ENCODE measurements at places on chromosomes 2 and 18. TPM values are rescaled to one million over a fixed set of nuclear protein-coding genes. Genes with fewer than 3 reads are reported as not detected.

ATOH8 gene
- total RNA-seq, result 14.2 TPM

TBR1 gene
- total RNA-seq, result 5.3 TPM

DNA sequence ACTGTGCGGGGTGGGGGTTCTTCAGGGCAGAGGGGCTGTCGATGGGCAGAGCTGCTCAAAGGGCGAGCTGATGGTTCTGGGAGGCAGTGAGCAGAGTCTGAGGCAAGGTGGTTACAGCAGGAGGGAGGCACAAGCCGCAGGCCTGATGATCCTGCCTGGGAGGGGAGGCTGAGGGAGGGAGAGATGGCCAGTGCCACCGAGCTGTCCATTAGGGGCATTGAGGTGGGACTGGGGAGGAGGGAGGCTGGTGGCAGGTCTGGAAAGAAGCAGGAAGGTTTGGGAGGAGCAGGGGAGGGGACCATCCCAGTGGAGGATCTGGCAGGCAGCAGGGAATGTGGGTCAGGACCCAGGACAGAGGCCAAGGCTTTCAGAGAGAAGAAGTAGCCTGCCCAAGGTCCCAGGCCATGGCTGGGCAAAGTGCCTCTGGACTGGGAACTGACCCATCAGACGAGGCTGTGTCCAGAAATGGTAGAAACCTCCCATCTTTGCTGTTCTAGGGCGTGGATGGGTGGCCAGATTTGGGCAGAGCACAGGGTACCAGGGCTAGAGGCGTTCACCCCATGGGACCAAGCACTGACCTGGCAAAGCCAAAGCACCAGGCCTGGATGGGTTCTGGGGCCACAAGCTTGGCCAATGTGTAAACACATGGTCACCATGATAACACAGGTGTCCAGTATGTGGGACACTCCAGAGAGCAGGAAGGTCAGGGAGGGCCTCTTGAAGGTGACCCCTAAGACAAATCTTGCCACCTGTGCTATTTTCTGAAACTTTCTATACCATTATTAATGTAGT is 55.5 kb downstream of the INHBB start:
- peak; percentile 15 for DNase-seq

MOCOS gene
- 1.5 TPM for total RNA-seq

GRCh38 chr18:73286584-73286983 is 418.8 kb upstream of the NETO1 start:
- no peak for DNase-seq

SPATA3 gene
- total RNA-seq, result 127 TPM

DNA sequence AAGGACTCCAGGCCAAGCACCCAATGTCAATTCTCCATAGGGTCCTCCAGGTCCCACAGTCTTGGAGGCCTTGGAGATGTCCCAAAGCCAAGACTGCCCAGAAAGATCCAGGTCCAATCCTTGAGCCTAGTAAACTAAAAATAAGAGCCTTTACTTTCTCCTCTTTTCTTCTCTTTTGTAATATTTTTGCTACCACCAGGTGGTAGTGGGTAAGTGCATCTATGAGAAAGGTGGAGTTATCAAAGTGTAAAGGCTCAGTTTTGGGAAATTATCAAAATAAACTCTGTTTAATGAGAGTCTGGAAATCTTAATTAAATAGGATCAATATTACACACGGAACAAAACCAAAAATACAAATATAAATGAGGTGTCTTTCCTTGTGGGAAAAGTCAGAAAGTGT is 276.4 kb downstream of the ALK start:
- no peak for DNase-seq

GRCh38 chr2:20241973-20242726 is 17.2 kb upstream of the SDC1 start:
- no peak for DNase-seq

NCKAP1 gene
- total RNA-seq, result 82.9 TPM

PLGLB1 gene
- 11.2 TPM for total RNA-seq

GRCh38 chr2:39796134-39796533 is 17.1 kb upstream of the THUMPD2 start:
- DNase-seq, result no peak

RIT2 gene
- not detected for total RNA-seq

GRCh38 chr18:10041180-10041579 is 127.4 kb downstream of the VAPA start:
- DNase-seq, result peak; percentile 82

STARD6 gene
- 4.4 TPM for total RNA-seq

GRCh38 chr2:188966079-188966571 is 8.0 kb upstream of the COL3A1 start:
- no peak for DNase-seq

- DNase-seq, result no peak
Measured at GRCh38 chr2:108363024-108363907, 14.5 kb upstream of the SULT1C4 start.

DNA sequence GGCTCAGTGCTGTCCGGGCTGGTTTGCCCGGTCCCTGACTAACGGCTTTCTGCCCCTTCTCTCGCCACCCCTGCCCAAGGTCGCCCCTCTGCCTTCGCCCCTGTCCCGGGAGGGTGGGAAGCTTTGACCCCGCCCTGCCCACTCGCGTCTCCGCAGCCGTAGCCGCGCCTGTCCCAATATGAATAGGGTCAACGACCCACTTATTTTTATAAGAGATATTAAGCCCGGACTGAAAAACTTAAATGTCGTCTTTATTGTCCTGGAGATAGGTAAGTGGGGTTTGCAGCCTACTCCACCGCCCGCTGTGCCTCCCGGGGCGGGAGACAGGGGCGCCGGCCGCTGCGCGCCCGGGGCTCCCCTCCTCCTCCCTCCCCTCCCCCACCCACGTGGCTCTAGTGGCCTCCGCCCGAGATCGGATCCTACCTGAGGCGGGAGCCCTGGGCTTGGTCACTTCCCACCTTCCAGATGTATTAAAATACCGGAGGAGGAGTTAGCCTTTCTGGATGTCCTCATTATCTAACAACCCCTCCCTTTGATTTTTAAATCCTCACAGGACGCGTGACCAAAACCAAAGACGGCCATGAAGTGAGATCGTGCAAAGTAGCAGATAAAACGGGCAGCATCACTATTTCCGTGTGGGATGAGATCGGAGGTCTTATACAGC is 633 bp downstream of the NABP1 start:
- peak; percentile 65 for DNase-seq

- DNase-seq, result no peak
Measured at GRCh38 chr2:103139628-103140268, 377.9 kb downstream of the TMEM182 start.

COBLL1 gene
- 17.3 TPM for total RNA-seq
